ENCODE measurements at places on chromosomes 7 and 10. TPM values are rescaled to one million over a fixed set of nuclear protein-coding genes. Genes with fewer than 3 reads are reported as not detected.

- no peak for DNase-seq
Observed at GRCh38 chr7:158421361-158421760, 166.3 kb downstream of the PTPRN2 start.

DNA sequence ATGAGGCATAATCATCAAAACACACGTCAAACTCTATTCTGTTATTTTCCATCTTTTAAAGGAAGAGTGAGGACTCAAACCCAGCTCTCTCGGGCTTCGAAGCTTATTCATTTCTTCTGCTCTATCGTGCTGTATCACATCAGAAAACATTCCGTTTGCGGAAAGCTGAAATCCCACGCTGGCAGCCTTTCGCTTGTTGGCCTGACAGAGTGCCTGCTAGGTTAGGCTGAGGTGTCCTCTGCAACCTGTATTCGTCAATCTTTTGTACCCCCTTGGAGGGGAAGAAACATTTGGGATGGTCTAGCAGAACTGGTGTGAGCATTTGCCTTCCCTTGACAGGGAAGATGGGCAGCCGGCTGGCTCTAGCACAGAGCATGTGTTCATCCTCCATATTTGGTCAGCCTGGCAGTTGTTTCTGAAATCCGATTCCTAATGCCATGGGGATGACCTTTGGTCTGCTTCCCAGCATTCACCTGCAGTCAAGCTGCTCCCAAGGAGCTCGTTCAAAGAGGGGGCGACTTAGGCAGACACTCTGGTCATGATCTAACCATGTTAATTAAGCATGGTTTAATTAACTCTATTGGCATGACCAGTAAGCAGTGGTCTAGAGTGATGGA is 55.2 kb downstream of the TACC2 start:
- no peak for DNase-seq

- DNase-seq: no peak
Observed at GRCh38 chr7:39969431-39969830, 19.4 kb downstream of the CDK13 start.

DNA sequence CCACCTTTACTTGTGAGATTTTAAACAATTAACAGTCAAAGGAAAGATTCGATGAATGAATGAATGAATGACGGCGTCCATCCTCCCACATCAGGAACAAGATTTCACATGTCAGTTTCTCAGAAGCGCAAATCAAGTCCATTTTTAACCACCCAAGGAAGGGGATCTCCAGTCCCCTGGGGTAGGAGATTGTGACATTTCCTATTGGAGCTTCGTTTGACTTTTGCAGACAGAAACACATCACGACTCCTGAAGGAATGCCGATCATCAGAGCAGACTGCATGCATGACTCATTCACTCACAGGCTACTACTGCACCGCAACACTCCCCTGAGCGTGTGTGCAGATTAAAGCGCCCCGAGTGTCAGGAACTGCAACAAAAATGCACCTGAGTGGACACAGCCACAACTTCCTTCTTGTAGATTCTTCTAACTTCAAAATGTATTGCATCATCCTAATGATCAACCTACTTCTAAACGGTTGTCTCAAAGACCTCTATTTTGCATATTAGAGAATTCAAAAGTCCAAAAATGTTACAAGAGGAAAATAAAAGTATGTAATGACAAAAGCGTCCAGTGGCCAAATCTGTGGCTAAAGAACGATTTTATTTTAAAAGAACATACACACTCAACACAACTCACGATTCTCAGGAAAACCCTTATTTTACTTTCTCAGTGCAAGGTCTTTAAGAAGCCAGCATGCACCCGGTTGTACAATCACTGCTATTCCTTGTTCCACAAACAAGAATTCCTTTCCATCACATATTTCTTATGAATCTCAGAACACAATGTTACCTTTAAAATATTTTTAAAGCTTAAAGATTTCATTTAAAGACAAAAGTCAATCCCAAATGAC is 172.6 kb downstream of the FAM107B start:
- DNase-seq: no peak

DNA sequence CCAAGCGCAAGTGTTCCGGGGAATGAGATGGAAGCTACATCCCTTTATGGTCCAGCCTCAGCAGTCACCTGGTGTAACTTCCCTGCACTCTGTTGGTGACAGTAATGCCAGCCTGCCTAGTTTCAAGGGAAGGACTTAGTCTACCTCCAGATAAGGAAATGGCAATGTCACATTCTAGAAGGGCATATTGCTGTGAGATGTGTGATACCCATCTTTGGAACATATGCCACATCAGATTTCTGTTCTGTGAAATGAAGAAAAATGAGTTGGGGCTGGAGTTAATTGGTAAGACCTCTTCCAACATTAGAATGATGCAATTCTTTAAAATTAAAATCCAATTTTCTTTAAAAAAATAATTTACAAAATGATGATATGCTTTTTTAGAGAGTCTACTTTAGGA is 212.0 kb downstream of the LRMDA start:
- DNase-seq: no peak

DNA sequence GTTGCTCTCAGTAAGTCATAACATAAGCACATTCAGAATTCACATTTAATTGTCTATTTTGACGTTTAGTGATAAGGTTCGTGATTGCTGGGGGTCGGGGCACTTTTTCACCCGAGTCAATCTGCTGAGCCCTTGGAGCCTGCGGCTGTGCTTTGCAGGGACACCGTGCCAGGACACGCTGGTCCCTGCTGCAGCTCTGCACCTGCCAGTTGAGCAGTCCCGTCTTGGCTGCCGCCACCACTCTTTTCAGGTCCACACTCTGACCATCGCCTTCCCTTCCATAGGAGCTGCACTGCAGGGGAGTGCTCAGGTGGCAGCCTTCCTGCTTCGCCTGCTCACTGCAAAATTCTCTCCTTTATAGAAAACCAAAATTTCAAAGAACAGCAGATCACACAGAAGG is 36.4 kb downstream of the CUL1 start:
- DNase-seq: no peak

- DNase-seq: no peak
Observed at GRCh38 chr10:78803710-78804109, 265.1 kb upstream of the ZMIZ1 start.

GRCh38 chr7:42926204-42926603 is 5.8 kb downstream of the PSMA2 start:
- DNase-seq: no peak

DNA sequence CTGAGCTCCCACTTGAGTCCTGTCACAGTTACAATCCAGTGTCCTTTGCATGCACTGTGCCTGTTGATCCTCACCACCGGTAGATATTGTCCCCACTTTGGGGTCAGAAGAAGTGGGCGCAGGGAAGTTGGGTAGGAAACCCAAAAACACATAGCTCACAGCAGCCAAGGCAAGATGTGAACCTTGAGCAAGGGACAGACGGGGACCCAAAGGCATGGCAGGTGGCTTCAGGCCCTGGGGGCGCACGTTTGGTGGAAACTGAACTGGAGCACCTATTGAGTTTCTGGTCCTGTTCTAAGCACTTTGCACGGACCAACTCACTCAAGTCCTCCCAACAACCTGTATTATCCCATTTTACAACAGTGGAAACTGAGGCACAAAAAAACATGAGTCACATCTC is 82.8 kb upstream of the ZNF716 start:
- no peak for DNase-seq

- no peak for DNase-seq
Observed at GRCh38 chr7:17530741-17531421, 232.4 kb downstream of the AHR start.

DNA sequence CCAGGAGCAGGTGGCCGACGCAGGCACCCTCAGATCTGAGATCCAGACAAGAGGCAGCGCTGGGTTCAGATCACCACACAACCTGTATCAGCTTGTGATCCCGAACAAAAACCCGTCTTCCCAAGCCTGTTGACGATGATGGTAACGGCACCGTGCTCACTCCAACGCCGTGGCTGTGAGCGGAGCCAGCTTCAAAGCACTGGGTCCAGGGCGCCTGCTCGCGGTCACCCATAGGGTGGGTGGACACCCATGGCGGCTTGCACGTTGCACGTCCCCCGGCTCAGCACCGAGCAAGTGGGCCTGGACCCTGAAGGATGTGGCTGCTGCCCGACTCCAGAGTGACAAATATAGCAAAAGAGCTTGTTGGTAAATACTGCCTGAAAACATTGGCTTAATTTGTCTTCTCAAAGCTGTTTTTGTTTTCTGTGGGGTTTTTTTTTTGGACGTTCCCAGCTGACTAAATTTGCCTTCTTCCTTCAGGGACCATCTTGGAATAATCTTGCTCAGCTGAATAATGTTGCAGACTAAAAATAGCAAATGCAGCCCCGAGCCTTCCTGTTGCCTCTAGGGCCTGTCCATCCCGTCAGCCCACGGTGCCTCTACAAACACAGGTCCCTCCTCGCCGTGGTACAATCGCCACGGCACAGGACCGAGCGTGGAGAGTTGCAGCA is 41.0 kb downstream of the FOXK1 start:
- DNase-seq: no peak

DNA sequence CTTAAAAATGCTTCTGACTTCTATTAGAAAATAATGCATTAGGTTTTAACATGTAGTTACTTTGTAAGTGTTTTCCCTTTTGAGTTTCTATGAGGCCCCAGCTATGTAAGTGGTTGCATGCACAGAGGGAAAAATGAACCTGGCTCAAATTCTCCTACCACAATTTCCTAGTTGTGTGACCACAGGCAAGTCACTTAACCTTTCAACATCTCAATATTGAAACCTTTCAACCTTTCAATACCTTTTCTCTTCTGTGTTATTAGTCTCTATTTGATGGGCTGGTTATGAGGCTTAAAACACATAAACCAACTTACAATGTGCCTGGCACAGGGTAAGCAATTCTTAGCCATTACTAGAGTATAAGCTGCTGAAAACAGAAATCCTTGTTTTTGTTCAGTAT is 203.0 kb downstream of the KCND2 start:
- DNase-seq: no peak

GRCh38 chr10:18230794-18231193 is 90.6 kb downstream of the CACNB2 start:
- no peak for DNase-seq

GRCh38 chr7:142908921-142909890 is 23.7 kb upstream of the TRPV6 start:
- DNase-seq: no peak

GRCh38 chr7:48351900-48352299 is 180.6 kb downstream of the ABCA13 start:
- no peak for DNase-seq

GRCh38 chr7:138784692-138785091 is 13.1 kb upstream of the TMEM213 start:
- no peak for DNase-seq

- no peak for DNase-seq
Observed at GRCh38 chr7:107203607-107204006, 34.8 kb downstream of the HBP1 start.

GRCh38 chr7:127879942-127880341 is 151.3 kb downstream of the LRRC4 start:
- DNase-seq: no peak

DNA sequence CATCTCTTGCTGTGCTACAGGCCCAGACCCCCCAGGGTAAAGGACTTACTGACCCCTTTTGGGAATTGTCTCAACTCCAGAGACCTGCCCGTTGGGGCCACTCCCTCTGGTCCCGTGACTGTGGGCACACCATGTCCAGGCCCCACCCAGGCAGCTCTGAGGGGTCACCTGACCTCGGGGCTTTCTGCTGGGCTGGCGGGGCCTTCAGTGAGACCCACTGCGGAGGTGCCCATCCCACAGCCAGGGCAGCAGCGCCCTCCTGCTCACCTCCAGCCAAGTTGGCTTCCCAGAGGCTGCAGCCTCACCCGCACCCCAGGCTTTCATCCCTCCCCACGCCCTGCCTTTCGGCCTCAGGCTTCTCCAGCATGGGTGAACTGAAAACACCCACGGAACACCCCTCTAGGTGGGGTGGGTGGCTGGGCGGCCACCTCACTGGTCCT is 147.2 kb downstream of the DNAJB6 start:
- DNase-seq: no peak

Gene RADIL
- total RNA-seq: 4.8 TPM

Gene WIPF3
- 4.5 TPM for total RNA-seq

Gene VAX1
- total RNA-seq: not detected

Gene MOGAT3
- total RNA-seq: not detected

Gene NPTX2
- 26.3 TPM for total RNA-seq

Gene AKR1C3
- total RNA-seq: 4.9 TPM

Gene CALD1
- 139 TPM for total RNA-seq

Gene TMEM184A
- 0.33 TPM for total RNA-seq

Gene SPOCK2
- total RNA-seq: 188 TPM

Gene TRRAP
- 26.3 TPM for total RNA-seq

Gene LIPN
- 0.30 TPM for total RNA-seq
